ENCODE measurements at places on chromosomes 1 and 21. TPM values are rescaled to one million over a fixed set of nuclear protein-coding genes. Genes with fewer than 3 reads are reported as not detected.

Gene CRYBG2
- total RNA-seq, result 10.9 TPM

- DNase-seq, result no peak
- H3K4me1 ChIP-seq, result peaks cover 19% of the 10 kb centered on the region
- H3K36me3 ChIP-seq, result peaks cover 19% of the 10 kb centered on the region
- H3K4me3 ChIP-seq, result no peak overlapping the region
- H3K27ac ChIP-seq, result peak overlapping the region; percentile 50
These were observed 56.0 kb downstream of the ZMYM4 start for GRCh38 chr1:35324486-35324885.

GRCh38 chr1:4269330-4269729 lies 369.3 kb upstream of the C1orf174 start:
- peaks cover 9% of the 10 kb centered on the region for H3K27me3 ChIP-seq
- H3K27ac ChIP-seq, result no peak overlapping the region
- H3K4me1 ChIP-seq, result no peaks in the 10 kb centered on the region
- DNase-seq, result no peak

DNA sequence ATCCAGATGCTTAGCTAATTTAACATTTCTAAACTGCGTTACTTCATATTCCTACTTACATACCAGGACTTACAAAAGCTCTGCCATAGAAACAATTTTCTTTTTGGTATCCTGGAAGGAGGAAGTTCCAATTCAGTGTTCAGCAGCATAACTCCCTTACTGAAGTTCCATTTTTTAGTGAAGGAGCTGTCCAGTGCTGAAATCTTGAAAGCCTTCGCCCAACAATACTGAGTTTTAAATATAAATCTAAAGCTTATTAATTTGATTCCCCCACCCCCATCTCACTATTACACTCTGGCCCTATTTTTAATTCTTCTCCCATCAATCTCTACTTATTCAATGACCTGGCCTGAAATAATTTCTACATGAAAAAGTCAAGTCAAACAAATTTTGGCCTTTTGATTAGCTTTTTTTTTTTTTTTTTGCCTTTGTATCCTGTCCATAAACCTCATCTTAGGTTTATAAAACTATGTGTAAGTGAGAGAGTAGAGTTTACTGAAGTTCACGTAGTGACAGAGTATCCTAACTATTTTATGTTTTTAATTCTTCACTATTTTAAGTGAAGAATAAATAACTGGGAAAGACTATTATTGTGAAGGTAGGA lies 323.0 kb upstream of the PLD5 start:
- DNase-seq, result no peak
- no peak overlapping the region for H3K4me3 ChIP-seq
- peaks cover 7% of the 10 kb centered on the region for H3K27me3 ChIP-seq
- no peaks in the 10 kb centered on the region for H3K4me1 ChIP-seq
- no peaks in the 10 kb centered on the region for H3K36me3 ChIP-seq
